Erythroblast (primary cell): ENCODE measurements at places on chromosomes 2 and 18.
A peak's percentile ranks its signal among the peaks of the same experiment; 100 is the strongest.

DNA sequence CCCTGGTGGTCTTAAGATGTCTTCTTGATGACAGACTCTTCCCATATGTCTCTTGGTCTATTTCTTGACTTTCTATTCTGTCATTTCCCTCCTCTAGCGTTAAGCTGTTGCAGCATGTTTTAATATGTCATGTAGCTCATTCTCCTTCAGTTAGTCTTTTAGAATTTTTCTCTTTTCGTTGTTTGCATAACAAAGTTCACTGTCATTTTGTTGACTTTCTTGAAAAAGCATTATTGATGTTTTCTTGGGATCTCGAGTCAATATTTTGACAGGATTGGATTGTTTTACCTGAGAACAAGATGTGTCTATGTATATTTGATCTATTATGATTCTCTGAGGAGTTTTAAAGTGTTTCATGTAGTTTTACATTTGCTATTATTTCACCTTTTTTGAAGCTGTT, 24.8 kb downstream of the SOCS6 start:
- DNase-seq, result no peak

DNA sequence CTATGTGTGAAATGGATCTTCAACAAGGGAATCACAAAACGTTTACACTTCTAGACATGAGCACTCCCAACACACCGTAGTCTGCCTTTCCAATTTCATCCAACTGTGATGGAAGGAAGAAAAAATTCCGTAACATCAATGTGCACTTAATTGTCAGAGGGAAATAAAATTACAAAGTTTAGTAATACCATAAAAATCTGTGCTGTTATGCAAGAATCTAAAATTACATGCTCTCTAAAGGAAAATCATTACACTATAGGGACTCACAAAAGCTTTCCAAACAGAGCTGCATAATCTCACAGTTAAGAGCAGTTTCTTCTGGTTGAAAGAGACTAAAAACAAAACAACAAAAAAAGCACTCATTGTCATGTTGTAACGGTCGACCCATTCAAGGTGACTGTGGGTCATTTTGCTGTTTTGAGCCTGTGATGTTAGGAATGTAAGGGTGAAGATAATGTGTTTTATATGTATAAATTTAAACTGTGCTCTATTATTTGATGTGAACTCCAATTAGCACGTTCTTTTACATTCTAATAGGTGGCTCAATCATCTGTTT, 698.0 kb downstream of the TDRD15 start:
- DNase-seq, result no peak

GRCh38 chr2:73004466-73004865, 67.0 kb downstream of the SFXN5 start:
- DNase-seq, result no peak

DNA sequence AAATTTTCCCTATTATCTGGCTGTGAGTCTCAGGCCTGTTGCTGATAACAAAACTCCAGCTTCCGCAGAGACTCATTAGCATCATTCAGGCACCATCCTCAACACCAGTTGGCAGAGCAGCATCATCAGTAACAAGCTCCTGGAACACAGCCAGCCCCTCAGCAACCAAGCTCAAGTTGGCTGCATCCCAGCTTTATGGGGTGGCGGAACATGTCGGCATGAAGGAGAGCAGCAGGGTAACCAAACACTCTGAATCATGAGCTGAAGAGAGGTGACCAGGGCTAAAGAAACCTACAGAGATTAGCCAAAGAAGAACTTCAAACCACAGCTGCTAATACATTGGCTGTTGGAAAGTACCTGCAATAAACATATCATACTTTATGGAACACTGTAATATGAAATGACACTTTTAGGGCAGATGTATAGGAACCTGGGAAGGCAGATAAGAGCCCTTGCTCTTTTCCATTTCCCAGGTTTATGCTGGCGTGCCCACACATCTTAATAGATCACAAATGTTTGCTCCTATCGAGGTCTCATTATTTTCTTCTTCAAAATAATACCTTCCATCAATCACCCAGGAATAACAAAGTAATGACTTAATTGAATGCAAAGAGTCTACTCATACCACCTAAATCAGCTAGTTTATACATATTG, 63.8 kb downstream of the PDE11A start:
- no peak for DNase-seq

- DNase-seq, result no peak
Measured at GRCh38 chr2:236592821-236593220, 23.2 kb downstream of the ACKR3 start.

GRCh38 chr18:30971338-30971956, 71.1 kb downstream of the DSC3 start:
- peak; percentile 67 for DNase-seq

DNA sequence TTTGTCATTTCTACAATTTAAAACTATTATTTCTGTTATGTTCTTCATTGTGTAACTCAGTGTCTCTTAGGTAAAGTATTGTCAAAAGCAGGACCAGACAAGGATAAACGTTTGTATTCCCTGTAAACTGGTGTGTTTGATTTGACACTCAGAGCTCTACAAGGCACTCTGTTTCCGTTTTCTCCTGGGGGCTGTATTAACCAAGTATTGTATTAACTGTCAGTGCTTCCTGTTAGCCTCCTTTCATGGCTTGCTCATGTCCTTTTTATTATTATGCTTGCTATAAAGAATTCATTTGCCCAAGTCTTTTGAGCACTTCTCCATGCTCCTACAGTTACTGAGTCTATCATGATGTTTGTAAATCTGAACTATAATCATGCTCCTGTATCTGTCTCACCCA, 323.7 kb downstream of the LPIN1 start:
- DNase-seq, result no peak

- DNase-seq, result peak; percentile 98
Measured at GRCh38 chr18:5295981-5296705, 617 bp upstream of the ZBTB14 start.
